ENCODE measurements at places on chromosomes 4 and X.

GRCh38 chr4:19254486-19254885 lies 997.2 kb upstream of the SLIT2 start:
- no peak for DNase-seq

- no peak for DNase-seq
Observed at GRCh38 chrX:132791714-132792113, 166.7 kb downstream of the HS6ST2 start.

GRCh38 chr4:680928-681645 lies 6.7 kb downstream of the MYL5 start:
- DNase-seq = no peak

GRCh38 chr4:186882293-186882692 lies 158.6 kb upstream of the FAT1 start:
- DNase-seq = no peak

DNA sequence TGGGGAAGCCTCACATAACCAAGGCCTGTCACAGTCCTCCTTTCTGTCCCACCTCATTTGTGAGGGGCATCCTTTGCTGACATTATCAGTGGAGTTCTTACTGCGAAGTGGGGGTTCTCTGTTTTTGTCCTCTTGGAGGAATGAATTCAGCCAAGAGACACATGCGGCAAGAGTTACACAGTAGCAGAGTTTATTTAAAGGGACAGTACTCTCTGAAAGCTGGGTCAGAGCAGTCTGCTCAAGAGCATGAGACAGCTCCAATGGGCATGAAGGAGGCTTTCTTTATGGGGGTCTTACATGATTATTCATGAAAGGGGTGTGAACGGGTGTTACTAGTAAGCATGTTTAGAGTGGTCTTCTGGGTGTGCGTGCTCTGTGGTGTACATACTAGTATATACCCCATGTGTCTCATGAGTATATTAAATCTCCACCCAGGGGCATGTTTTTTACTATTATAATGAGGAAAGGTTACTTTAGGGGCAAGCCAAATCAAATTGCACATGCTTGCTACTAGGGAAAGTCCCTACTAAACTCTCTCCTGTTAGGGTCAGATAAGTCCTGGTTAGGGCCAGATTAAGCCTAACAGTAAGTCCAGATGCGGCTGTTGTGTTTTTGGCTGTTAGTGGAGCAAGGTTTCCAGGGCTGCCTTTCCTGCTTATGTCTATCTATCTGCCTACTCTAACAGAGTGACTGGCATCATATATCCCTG lies 19.8 kb upstream of the LGI2 start:
- no peak for DNase-seq

- no peak for DNase-seq
Observed at GRCh38 chrX:112803060-112803459, 37.6 kb downstream of the AMOT start.

GRCh38 chr4:56739066-56739777 lies 58.1 kb upstream of the HOPX start:
- no peak for DNase-seq
